Stimulated activated CD4-positive, alpha-beta T cell treated with anti-CD3 and anti-CD28 coated beads, Interleukin-4, amount 100 ng/mL, for 48 hours (primary cell): ENCODE measurements at places on chromosomes 13 and 19.

DNA sequence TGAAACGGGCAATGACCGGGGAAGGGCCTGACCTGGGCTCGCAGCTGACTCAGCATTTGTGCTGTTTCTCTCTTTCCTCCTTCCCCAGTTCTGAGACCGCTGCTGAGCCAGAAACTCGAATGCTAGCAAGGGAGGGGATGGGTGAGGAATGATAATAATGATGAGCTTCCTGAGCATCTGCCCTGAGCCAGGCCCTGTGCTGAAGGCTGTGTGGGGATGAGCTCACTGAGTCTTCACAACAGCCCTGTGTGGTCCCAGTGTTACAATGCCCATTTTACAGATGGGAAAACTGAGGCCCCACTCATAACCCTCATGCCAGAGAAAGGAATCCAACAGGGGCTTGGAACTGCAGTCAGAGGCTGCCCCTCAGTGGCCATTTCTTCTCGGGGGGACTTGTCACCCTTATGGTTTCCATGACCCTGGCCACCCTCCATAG is 8.1 kb downstream of the SULT2B1 start:
- no peak for DNase-seq

GRCh38 chr19:46809534-46810272 is 21.3 kb upstream of the SLC1A5 start:
- no peak for DNase-seq

DNA sequence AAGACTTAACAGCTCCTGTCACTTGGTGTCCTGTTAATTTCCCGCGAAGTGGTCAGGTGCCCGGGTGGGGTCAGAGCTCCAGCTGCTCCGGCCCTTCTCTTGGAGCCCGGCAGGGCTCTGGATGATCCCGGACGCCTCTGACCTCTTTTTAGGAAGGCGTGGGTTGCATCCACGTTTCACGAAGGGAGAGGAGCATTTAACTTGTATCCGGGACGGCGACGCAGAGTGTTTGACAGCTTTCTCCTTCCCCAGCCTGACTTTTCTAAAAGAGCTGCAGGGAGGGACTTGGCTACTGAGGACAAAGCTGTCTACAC is 656 bp downstream of the ZNF155 start:
- DNase-seq: no peak

- DNase-seq: no peak
Measured at GRCh38 chr13:78657699-78658629, 991 bp downstream of the OBI1 start.

- DNase-seq: peak; percentile 44
Measured at GRCh38 chr13:114313061-114313860, 1.0 kb upstream of the CHAMP1 start.

DNA sequence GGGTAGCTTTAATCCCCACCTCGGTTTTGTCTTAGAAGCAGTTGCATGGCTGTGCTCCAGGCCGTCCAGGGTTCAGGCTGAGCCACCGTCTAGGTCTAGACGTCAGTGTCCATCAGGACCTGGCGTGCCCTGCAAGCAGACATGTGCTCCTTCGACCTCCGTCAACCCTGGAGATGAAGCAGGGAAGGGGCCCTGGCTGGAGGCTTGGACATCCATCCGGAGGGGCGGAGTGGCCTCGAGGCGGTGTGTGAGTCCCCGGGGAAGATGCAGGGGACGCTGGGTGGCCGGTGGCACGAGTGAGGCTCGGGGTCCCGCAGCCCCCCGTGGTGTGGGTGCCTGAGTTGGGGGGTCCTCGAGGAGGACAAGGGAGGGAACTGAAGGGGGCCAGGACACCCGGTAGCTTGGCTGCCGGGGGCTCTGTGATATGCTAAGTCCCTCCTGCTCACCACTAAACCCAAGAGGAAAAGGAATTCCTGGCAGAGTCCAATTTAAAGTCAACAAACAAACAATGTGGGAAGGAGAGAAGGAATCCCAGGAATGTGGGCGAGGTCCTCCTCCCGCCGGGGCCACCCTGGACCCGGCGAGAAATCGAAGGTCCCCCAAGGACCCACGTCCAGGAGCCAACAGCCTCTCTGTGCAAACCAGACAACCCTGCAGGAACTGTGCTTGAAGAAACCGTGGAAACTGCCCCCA is 14.9 kb upstream of the PTBP1 start:
- no peak for DNase-seq

DNA sequence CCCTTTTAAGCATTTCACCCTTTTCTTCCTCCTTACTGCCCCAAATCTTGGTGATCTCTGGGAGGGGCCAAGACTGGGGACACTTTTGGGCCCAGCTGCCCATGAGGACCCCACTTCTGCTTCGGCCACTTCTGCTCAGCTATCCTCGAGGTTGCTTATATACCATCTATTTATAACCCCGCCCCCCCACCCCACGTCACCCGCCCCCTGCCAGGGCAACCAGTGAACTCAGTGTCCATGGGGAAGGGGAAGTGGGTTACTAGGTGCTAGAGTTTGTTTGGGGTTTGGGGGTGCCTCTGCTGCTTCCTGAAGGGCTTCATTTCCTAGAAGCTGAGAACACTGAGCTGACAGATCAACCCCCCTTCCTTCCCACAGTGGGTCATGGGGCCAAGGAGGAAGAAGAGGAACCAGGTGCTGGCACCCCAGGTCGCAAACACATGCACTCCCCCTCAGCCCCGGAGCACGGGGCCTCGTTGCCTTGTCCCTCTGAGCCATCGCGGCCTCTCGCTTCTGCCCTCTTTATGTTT is 6.1 kb upstream of the ADGRE5 start:
- DNase-seq: no peak

DNA sequence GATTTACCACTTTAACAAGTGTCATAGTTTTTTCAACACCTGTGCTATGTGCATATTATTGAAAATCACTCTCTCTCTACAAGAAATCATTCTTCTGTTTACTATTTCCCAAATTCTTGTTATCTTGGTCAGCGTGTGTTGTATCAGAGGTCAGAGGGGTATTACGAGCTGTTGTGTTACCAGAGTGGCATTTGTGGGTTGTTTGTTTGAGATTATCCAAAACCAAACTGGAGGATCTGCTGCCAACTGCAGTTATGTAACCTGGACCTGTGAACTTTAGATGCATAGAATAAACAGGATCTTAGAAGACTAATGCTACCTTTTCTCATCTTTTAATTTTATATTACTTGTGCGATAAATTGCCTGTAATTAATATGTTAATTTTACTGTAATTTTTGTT is 1751.4 kb upstream of the SPRY2 start:
- DNase-seq: no peak

- no peak for DNase-seq
Measured at GRCh38 chr19:23698711-23699520, 11.9 kb upstream of the ZNF675 start.

GRCh38 chr19:48872182-48872883 is at the start of gene PPP1R15A:
Gene PPP1R15A, plus strand, starts transcription at chr19:48872421. Its CDS starts 813 bp downstream, at chr19:48873234.
- DNase-seq: peak; percentile 99

DNA sequence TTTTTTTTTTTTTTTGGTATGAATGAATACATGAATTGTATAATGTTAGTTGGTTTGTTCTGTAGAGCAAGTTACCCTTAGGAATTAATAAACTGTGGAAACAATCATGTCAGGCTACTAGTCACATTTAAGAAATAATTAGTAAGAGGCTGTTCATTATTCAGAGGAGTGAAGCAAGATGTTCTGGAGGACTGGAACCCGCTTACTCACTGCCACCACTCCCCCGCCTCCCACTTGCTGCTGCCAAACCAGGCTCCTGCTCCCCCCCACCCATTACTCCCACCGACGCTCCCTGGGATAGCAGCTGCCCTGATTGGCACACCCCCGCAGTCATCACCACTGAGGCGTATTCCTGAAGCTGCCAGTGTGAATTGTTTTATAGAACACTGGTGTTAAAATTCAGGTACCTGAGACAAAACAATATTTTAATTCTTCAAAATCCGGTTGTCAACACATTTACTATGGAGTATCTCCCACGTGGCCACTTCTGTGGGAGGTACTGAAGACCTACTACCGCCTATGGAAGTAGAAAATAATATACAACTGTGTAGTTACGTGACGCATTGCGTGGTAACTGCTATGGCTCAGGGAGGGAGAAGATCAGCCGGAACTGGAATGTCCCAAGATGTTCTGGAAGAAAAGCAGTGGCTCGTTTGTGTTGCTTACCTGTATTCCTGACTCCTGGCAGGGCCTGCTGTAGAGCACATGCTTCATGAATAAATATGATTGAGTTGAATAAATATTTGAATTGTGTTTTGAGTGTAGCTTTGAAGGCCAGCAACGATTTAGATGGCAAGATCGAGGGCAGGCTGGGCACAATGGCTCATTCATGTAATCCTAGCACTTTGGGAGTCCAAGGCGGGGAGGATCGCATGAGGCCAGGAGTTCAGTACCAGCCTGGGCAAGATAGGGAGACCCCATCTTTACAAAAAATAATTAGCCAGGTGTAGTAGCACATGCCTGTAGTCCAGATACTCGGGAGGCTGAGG is 1.7 kb downstream of the DPY19L3 start:
- DNase-seq: no peak

- no peak for DNase-seq
Measured at GRCh38 chr13:74869846-74870245, 612.1 kb downstream of the TBC1D4 start.

DNA sequence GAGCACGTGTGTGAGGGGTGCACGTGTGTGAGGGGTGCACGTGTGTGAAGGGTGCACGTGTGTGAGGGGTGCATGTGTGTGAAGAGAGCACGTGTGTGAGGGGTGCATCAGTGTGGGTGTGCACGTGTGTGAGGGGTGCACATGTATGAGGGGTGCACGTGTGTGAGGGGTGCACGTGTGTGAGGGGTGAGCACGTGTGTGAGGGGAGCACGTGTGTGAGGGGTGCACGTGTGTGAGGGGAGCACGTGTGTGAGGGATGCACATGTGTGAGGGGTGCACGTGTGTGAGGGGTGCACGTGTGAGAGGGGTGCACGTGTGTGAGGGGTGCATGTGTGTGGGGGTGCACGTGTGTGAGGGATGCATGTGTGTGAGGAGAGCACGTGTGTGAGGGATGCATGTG is 15.7 kb downstream of the RASA3 start:
- DNase-seq: no peak

GRCh38 chr19:7312816-7313215 is 18.6 kb upstream of the INSR start:
- no peak for DNase-seq

GRCh38 chr19:5046339-5047039 is 77.6 kb downstream of the KDM4B start:
- no peak for DNase-seq

GRCh38 chr19:49591731-49592485 is 926 bp downstream of the PRR12 start:
- DNase-seq: peak; percentile 51

GRCh38 chr13:40764587-40765403 is 6.2 kb downstream of the MRPS31 start:
- DNase-seq: no peak

DNA sequence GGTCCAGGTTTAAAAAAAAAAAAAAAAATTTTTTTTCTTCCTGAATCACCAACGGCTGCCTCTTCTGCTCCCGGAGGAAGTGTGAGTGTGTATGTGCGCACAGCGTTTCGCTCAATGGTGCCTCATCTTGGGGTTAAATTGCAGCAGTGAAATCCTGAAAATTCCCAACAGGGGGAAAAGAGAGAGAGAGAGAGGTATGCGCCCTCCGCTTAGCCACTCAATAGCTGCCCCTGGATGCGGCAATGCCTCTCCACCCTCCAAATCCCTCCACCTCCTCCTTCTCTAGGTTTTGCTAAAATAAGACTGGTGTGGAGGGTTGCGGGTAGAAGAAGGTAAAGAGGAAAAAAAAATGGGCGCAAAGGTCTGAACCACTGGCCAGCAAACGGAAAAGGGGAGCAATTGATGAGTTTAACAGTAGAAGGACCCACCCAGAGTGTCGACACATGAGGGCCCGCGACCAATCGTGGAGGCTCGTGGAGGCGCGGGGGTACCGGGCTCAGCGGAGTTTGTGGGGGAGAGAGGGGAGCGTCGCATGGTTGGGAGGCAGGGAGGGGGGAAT is 853 bp upstream of the CACNA1A start:
- DNase-seq: no peak

GRCh38 chr13:109744512-109745051 is 41.8 kb downstream of the IRS2 start:
- DNase-seq: no peak

DNA sequence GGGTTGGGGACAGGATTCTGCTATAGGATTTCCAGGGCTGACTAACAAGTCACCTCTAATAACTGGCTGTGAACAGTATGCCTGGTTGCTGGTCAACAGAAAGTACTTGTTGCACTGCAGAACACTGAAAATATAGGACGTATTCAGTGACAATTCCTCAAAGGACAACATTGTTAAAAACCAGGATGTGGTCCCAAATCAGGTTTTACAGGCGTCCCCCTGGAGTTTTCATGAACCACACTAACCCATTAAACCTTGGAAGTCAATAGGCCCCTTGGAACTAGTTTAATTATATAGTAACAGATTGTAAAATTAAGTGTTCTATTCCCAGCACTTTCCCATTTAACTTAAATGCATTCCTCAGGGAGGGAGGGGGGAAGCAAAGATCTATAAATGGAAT is 495.4 kb downstream of the TBC1D4 start:
- DNase-seq: no peak

DNA sequence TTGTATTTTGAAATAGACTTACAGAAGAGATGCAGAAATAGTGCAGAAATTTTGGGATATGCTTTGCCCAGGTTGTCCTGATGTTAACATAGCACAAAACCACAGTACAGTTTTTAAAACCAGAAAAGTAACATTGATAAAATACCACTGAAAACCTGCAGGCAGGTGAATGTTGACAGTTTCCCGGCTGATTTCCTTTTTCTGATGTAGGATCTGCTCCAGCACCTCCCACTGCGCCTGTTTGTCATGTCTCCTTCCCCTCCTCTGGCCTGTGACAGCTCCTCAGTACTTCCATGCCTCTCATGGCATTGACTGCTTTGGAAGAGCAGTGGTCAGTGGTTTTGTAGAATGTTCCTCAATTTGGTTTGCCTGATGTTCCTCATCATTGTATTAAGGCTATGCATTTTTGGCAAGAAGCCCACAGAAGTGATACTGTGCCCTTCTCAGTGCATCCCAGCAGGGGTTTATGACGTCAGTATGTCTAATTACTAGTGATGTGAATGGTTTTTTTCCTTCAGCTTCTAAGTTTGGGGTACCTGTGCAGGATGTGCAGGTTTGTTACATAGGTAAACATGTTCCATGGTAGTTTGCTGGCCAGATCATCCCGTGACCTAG is 31.0 kb downstream of the TDRD12 start:
- no peak for DNase-seq

GRCh38 chr13:112259511-112259910 is 116.6 kb upstream of the SPACA7 start:
- no peak for DNase-seq

- no peak for DNase-seq
Measured at GRCh38 chr13:31029102-31029501, 96.6 kb downstream of the TEX26 start.

DNA sequence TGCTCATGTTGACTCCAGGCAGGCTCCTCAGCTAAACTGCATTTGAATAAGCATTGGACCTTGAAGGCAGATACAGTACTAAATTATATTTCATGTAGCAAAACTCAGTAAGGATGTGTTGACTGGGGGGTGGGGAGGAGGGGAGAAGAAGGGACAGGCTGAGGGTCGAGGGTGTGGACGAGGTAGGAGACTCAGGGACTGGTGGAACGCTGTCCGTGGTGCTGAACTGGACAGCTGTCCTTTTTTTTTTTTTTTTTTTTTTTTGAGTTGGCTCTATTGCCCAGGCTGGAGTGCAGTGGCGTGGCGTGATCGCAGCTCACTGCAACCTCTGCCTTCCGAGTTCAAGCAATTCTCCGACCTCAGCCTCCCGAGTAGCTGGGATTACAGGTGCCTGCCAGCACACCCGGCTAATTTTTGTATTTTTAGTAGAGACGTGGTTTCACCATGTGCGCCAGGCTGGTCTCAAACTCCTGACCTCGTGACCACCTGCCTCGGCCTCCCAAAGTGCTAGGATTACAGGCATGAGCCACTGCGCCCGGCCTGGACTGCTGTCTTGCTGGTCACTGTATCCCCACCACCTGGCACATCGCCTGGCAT is 33.2 kb upstream of the CASP14 start:
- DNase-seq: no peak

- no peak for DNase-seq
Measured at GRCh38 chr13:50072676-50073075, 57.4 kb downstream of the KCNRG start.
